ENCODE measurements at places on chromosomes 4 and X.

DNA sequence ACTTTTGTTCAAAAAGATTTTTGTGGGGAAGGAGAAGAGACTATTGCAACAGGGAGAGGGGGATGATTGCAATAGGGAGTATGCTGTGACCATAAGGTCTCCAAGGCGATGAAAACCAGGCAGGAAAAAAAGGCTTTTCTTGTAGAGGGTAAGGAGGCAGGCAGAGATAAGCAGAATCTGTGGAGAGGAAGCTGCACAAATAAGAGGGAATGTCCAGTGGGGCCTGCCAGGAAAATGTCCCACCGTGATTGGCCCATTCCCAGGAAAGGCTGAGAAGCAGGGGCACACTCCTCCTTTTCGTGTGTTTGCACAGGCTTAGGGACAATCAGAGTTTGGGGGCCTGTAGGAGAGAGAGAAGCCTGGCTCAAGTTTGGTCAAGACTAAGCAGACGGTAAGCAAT is 29.1 kb downstream of the SPACA5 start:
- DNase-seq: no peak

GRCh38 chr4:83456184-83456501 is 285 bp downstream of the MRPS18C start:
- DNase-seq: no peak

DNA sequence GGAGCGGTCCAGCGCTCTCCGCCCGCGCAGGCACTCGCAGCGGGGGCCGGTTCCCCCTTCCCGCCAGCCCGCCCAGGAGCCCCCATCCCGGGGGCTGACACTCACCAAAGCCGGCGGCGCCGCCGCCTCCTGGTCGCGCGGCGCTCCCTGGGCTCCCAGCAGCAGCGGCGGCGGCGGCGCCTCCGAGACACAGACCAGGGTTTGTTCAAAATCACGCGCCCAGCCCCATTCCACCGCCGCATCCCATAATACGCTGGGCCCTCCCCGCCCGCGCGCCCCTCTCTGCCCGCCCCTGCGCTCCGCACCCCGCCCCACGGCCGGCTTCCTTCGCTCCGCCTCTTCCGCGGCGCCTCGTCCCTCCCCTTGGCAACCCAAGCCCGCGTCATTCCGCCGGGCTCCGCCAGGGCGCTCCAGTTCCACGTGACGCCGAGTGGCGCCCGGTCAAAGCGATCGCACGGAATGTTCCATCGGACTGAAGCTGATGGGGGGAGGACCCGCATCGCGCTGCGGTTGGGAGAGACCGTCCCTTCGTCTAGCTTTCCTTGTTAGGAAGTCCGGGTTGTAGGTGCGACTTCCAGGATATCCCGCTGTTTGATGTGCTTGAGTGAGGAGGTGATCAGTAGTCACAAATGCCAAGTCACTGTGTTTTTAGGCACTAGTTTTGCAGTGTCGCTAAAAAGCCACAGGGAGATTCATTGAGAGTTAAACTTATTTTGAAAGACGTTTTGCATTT is 2.2 kb upstream of the LIN54 start:
- peak; percentile 97 for DNase-seq

DNA sequence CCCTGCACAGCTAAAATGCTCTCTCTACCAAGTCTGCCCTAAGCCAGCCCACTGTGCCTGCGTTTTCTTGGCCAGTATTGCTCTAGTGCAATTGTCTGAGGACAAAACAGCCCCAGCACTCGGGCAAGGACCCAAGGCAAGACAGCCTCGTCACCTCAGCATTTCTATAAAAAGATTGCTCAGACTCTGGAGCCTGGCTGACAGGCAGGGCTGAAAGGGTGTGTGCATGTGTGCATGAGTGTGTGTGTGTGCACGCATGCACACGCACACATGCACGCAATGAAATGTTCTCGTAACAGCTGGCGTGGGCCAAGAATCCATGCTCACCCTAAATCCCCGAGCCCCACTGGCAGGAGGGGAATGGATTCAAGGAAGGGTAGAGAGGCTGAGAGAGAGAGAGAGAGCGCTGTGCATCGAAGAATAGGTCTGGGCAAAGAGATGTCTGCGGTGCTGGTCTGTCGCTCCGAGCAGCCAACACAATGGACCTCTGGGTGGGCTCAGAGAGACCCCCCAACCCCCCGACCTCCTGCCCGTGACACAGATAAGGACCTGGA is 579.2 kb downstream of the BCOR start:
- no peak for DNase-seq

GRCh38 chr4:39486221-39486804 is 27.5 kb downstream of the LIAS start:
- DNase-seq: no peak

DNA sequence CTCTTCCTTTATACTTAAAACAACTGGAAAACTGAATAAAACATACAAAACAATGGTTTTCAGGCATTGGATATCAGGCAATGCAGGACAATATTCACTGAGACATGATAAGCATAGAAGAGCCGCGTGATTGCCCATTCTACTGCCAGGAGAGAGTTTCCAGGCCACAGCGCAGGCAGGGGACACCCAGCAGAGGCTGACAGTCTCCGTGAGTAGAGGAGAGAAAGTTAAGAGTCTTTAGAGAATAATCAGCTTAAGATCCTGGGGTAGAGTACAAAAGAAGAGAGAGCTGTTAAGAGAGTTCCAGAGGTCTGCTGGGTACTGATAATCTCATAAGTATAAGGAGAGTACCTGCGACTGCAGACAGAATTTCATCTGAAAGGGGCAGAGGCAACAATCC is 18.4 kb upstream of the FRAS1 start:
- no peak for DNase-seq

DNA sequence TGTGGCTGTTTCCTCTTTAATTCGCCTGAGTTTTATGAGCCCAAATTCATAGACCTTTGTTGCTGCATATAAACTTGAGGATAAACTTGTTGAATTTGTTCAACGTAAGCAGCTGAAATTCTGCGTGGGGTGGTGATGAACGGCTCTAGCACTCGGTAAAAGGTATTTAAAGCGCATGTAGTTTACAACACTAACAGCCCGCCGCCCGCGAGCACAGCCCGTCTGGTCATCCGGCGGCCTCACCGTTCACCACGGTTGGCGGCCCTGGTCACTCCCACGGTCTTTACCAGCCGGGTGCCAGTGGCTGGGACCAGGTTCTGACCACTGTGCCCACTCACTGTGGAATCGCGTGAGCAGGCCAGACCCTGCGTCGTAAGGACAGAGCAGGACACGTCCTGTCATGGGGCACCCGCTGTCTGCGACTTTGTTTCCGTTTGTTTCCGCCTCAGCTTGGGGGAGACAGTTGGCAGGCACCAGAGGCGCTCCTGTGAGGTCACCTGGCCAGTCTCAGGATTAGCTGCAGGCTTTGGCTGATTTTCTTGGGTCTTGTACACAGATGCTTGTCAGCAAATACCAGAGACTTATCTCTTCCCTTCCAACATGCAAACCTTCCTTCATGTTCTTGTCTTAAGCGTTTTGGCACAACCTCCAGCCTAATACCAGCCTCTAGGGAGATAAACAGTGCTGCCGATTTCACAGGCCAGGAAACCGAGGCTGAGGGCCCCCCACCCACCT is 36.8 kb upstream of the SPON2 start:
- DNase-seq: no peak

DNA sequence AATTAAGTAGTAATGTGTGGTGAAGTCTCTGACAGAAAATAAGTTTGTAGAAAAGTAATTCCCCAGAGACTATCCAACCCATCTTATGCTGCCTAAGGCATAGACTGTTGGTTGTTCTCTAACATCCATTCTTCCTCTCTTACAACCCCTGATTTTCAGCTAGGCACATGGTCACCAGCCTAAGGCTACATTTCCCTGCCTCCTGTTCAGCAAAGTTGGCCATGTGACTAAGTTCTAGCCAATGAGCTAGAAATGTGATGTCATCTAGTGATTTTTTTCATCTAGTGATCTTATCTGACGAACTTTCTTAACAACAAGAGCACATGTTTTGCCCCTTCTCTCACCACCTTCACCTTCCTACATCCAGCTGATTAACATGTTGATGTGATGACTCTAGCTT is 102.3 kb upstream of the S100G start:
- no peak for DNase-seq
